Fibroblast of skin of abdomen (primary cell): ENCODE measurements at places on chromosomes 16 and 17.

GRCh38 chr16:80909720-80910119, 97.0 kb downstream of the CMC2 start:
- no peak for DNase-seq

DNA sequence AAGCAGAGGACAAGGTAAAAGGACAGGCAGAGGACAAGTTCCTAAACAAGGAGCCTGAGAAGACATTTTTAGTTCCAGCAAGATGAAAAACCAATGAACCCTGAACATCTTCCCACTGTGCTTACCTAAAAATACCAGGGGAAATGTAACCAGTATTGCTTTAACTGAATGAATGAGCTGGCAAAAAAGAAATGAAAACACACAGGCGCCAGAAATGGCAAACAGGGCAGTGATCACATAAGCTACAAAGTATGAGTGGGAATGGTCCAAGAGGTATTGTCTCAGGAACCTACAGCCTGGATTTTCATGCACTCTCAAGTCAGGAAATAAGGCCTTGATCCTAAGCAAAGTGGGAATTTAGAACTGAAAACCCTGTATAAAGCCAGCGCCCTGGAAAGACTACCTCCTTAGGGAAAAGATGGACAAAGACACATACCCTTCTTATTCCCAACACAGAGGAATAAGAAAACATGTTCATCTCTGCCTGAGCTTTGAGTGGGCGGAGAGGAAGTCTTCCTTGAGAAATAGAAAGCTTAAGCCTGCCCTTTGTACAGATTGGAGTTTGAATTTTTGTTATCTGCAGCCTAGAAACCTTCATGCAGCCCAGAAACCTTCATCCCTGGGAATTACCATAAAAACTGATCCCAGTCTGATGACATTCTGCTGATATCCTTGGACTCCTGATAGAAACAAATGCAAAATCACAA, 2.1 kb downstream of the CMTM2 start:
- no peak for DNase-seq

DNA sequence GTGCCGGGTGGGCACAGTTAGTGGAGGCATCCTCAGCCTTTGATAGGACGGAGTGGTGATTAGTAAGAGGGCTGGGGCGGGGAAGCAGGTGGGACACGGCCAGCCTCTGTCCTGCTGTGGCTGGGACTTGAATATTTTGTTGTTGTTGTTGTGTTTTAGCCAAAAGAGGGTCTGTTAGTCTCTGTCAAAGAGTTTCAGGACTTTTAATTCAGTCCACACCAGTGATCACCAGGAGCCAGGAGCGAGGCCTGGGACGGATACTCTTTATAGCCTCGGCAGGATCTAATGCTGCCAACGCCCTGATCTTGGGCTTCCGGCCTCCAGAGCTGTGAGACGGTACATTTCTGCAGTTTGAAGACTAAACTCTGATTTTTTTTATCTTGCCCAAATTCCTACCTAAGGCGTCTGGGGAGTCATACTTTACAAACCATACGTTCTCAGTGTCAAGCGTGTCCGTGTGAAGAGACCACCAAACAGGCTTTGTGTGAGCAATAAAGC, 2.9 kb upstream of the RNF213 start:
- no peak for DNase-seq

DNA sequence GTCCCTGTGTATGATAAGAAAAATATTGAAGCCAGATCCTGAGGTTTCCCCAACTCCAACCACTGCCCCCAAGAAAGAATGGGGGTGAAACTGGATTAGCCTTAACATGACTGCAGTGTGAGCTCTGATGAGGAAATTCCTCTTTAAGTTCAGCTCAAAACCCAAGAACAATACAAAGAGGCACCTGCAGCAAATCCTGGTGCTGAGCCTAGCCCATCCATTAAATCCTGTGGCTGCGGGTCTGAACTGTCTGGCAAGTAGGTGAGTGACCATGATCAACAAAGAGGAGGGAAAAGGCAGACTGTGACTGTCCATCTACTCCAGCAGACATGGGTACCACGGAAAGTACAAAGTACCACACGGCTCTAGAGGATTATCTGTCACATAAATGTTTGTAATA, 64.2 kb downstream of the CREBBP start:
- no peak for DNase-seq

GRCh38 chr17:8965394-8966168, at the start of gene PIK3R5:
Gene PIK3R5 (minus strand): TSS chr17:8965707. CDS start chr17:8911494, 54,213 bp downstream.
- DNase-seq = no peak

DNA sequence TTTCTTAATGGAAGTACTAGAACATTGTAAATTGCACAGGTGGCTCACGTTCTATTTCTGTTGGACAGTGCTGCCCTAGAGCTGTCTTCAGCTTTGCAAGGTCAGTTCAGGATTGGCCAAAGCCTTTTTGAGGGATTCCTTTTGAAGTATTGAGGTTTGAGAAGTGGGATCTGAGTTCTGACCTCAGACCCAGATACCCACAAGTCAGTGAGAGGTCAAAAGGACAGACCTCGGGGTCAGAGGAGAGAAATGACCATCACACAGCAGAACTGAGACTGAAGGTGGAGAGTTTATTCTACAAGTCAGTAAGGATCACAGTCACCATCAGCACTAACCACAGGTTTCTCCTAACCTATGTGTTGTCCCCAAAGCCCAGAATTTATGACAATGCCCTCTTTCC, 1.7 kb downstream of the ACSM5 start:
- no peak for DNase-seq

GRCh38 chr16:65608455-65608854, 486.6 kb upstream of the CDH11 start:
- DNase-seq = peak; percentile 27

DNA sequence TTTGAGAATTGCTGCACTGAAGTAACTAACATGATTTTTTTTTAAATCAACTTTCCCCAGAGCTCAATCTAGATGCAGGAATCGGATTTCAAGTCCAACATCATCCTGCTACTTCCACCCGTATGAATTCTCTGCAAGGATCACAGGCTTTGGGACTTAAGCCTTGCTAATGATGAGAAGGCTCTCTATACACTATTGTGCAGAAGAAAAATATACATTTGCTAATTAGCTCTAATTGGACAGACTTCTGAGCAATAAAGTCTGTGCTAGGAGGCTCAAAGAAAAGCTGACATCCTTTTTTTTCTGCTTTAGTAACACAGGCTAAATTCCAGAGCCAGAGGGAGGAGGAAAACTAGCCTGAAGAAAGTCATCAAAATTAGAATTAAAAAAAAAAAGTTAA, 433.6 kb downstream of the PMP22 start:
- no peak for DNase-seq

DNA sequence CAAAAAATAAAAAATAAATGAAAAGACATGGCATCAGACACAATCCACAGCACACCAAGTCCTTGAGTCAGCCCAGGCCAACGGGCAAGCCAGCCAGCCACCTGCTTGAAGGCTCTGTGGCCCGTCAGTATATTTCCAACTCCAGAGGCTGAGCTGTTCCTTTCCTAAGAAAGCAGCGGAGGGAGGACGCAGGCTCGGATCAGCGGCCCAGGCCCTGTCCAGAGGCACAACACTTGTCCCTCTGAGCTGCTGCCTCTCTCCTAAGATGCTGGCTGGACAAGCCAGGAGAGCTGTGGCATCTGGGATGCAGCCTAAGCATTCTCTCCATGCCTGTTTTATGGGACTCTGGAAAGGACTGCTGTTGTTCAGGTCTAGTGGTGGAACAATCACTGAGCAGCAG, 14.8 kb upstream of the NLRC3 start:
- no peak for DNase-seq

DNA sequence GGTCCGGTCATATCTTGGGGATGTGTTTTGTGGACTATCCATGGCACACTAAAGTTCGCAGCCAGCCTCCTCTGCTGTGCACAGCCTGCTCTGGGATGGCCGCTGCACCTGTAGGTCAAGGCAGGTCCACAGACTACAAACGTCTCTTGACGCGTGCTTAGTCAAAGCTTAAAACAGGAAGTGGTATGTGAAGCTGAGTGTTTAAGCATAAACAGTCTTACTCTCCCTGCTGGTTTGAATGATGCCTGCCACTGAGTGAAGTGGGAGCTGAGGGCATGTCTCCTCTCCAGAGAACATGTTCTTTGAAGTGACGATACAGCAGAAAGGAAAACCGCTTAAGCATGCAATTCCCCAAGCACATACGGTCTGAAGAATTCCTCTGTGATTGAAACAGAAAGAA, 365.6 kb downstream of the SLC39A11 start:
- peak; percentile 24 for DNase-seq
